ENCODE measurements at places on chromosomes 3 and 15. TPM values are rescaled to one million over a fixed set of nuclear protein-coding genes. Genes with fewer than 3 reads are reported as not detected.

DNA sequence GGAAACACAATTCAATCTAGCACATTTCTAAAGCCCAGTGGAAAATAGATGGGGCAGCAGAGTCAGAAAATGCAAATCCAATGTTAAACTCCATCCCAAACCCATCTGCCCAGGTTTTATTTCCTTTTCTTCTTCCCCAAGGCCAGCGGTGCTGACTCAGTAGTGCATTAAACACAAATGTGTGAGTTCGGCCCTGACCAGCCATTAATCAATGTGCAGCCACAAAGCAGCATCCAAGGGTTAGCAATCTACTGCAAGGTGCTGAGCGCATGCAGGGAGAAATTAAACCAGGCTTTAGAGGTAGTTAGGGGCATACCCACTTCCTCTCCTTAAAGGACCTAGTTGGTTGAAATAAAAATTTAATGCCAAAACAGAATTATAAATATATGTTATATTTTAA, 583.3 kb upstream of the PPP2R3A start:
- no peak for DNase-seq

MASP1 gene
- total RNA-seq: 6.3 TPM

DNA sequence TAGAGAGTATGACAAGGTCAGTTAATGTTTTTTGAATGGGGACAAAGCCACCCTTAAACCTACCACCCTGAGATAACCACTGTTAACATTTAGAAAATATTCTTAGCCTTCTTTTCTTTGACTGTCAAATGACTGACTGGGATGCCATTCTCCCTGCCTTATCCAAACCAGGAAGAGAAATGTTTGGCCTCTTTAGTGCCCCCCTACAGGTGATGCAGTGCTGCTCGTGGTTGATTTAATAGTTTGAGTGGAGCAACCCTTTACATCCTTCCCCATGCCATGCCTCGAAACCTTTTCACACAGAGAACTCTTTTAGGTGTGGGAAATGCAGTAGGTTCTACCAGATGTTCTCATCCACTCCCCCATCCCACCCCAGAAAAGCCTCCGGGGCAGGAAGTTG, 38.7 kb upstream of the UMPS start:
- DNase-seq: no peak

DNA sequence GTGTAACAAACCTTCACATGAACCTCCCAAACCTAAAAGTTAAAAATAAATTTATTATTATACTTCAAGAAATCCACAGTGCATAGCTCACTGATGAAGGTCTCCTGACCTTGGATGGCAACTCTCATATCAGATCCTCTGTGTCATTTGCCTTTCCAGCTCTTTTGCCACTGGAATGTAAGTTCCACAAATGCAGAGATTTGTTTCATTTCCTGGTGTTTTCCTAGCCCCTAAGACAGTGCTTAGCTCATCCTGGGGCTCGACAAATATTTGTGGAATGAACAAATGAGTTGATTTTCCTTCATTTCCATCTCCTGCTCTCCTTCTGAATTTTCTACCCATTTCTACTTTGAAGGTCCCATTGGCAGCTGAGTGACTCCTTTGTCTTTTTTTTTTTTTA, 56.0 kb downstream of the FRMD4B start:
- no peak for DNase-seq

- DNase-seq: peak; percentile 69
These were observed at the start of gene CGNL1 for GRCh38 chr15:57375827-57376695. Gene CGNL1 (plus strand): TSS chr15:57376505. CDS start chr15:57438000, 61,495 bp downstream.

- DNase-seq: no peak
These were observed 422.3 kb downstream of the TIGIT start for GRCh38 chr3:114716126-114716525.

GRCh38 chr3:27675287-27675686, 46.8 kb downstream of the EOMES start:
- DNase-seq: no peak

DNA sequence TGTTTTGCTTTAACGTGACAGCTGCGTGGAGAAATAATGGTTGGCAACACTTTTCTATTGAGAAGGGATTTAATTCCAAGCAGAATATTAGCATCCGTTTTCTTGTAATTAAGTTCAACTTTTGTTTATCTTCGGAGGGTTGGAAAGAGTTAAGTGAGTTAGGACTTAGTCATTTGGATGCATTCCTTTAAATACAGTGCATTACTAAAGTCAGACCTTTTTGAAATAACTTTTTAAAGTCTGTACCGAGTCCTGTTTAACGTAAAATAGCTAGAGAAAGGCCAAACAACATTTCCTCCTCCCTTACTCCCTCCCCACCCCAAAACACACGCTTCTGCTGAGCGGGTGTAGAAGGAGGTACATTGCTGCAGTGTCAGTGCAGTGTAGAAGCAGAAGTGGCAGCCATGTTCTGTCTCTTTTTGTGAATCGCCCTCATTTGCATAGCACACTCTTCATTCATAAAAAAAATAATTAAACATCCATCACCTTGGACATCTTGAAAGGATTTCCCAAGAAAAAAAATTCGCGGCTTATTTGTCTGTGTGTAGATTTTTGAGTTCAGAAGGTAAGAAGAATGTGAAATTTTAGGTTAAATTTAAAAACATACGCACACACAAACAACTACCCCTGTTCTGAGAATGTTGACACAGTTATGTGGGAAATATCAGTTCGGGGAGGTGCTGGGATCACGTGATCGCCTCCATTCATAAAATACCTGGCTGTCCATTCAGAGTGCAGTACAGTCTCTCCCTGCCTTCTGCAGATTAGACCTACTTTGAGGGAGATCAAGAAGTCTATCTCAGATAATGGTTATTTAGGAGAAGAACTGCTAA, 1.6 kb downstream of the SPRED1 start:
- no peak for DNase-seq

GRCh38 chr15:23854912-23855659, 168.0 kb upstream of the NDN start:
- DNase-seq: no peak
